ENCODE measurements at places on chromosomes 7 and 10.

- DNase-seq = no peak
Observed at GRCh38 chr10:22976534-22976933, 48.7 kb downstream of the ARMC3 start.

GRCh38 chr10:99540306-99540656, 7.5 kb downstream of the NKX2-3 start:
- no peak for DNase-seq

- DNase-seq = no peak
Observed at GRCh38 chr7:153320681-153321080, 561.1 kb downstream of the ACTR3B start.

GRCh38 chr7:48101968-48102367, 12.9 kb downstream of the UPP1 start:
- DNase-seq = no peak

- DNase-seq = no peak
Observed at GRCh38 chr7:94763268-94763667, 107.3 kb upstream of the SGCE start.

DNA sequence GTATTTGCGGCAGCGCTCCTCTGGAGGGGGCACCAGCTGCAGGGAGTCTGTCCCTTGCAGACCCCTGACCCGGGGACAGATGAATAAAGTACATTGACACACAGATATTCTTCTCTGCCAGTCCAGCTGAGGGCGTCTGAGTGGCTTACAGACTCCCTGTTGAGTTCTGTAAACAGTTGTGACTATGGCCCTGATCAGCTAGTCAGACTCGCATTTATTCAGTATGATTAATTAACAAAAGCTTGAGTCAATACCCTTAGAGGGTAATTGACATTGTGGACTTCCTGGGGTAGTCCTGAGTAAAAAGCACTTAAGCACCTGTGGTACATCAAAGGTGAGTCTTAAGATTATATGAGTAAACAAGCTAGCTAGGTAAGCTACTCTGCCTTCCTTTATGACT, 21.0 kb downstream of the ANKRD30A start:
- DNase-seq = no peak

DNA sequence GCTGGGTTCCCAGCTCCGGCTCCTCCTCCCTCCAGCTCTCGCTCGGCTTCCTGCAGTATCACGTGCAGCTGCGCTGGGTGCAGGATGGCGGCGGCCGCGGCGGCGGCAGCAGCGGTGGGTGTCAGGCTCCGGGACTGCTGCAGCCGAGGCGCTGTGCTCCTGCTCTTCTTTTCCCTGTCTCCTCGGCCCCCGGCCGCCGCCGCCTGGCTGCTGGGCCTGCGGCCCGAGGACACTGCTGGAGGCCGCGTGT, at the start of gene CNNM1:
Gene CNNM1 (plus strand): TSS at position 53 of the 250 bp plus-strand sequence. CDS start 32 bp downstream, at position 85.
- no peak for DNase-seq

DNA sequence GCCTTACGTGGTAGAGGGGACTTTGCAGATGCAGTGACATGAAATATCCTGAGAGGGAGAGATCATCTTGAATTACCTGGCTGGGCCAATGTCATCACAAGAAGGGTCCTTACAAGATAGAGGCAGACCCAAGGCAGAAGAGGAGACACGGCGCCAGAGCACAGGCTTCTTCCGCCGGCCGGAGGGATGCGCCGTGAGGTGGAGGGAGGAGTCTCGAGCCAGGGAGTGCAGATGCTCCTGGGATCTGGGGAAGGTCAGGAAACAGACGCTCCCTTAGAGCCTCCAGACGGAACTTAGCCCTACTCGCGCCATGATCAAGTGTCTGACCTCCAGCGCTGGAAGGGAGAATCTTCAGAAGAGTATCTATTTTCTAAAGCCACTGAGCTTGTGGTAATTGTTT, 304.8 kb downstream of the GLRX3 start:
- DNase-seq = no peak

DNA sequence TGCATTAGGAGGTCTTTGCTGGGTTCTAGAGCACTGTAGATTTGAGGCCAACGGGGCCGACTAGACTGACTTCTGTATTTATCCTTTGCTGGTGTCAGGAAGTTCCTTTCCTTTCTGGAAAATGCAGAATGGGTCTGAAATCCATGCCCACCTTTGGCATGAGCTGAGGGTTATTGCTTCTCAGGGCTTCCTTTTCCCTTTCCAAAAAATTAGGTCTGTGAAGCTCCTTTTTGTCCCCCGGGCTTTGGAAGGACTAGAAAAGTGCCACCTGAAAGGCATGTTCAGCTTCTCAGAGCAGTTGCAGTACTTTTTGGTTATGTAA, 675 bp downstream of the IL6 start:
- DNase-seq = no peak

GRCh38 chr10:13016426-13016825, 14.9 kb upstream of the CCDC3 start:
- DNase-seq = no peak

GRCh38 chr7:17359610-17360009, 61.2 kb downstream of the AHR start:
- DNase-seq = no peak

- DNase-seq = no peak
Observed at GRCh38 chr7:37348982-37349381, 99.7 kb downstream of the ELMO1 start.

- DNase-seq = no peak
Observed at GRCh38 chr10:19877466-19878255, 61.4 kb downstream of the PLXDC2 start.
